ENCODE measurements at places on chromosomes 6 and 20.

GRCh38 chr6:35328108-35328723, 14.1 kb upstream of the PPARD start:
- no peak for DNase-seq

DNA sequence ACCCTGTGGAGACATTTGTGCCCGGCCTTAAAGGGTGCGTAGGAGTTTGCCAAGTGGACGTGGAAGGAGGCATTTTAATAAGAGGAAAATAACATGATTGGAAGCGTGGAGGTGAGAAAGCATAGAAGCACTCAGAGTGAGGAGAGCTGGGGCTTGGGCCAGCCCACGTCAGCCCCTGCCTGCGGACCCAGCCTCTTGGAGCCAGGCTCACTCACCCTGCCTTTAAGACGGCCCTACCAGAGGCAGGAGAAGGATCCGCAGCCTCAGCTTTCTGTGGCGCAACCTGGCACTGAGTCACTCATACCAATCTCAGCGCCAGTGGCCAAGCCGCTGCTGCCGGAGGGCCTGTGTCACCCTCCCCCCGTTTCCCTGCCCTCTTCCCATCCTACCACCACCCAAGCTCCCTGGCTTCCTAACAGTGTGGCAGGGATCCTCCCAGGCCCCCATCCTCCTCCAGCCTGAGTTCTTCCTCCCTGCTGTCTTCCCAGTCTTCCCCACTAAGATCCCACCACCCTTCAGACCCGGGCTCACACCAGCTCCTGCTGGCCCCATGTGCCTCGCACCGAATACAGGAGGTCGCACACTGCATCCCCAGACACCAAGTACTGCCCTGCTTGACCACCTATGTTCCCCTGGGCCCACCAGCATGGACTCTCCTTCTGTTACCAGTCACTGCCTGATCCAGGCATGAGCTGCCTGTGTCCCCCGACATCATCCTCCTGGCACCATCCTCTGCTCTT, 285.2 kb downstream of the UST start:
- DNase-seq = no peak

DNA sequence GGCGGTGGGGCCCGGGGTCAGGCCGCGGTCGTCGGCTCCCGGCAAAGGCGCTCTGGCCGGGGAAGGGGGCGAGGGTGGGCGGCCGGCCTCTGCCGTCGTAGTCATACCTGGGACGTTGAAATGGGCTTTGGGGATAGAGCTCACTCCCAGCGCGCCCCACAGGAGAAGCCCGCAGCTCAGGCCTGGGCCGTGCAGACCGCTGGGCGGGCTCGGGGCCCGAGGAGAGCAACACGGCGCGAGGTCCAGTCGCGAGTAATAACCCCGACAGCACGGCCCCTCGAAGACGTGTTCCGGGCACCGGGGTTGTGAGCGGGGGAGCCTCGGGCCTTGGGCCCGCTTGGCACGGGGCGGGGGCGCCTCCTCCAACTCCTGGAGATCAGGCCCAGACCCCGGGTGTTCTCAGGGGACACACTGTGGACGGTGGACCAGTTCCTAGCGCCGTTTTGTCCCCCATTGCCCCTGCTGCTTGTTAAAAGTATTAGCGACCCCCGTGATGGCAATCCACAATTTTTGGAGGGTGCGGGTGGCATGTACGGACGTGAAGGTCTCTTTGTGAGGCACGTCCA, 10.9 kb downstream of the FOXC1 start:
- no peak for DNase-seq

- DNase-seq = no peak
These were observed 131.3 kb upstream of the B3GAT2 start for GRCh38 chr6:71088166-71088565.

DNA sequence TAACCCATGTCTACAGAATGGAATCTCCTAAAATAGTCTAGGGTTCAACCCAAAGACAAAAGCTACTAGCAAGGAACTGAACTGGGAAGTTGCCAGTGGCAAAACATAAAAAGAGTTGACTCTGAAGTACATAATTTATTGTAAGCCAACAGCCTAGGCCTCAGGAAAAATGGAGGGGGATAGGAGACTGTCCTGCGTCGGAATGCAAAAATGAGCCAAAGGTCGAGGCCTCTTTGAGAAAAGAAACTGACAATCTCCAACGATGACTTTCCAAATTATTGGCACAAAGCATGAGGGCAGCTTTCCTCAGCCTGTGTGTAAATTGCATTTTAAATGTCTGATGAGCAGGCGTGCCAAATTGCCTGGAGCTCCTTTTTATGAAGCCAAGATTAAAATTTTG, 2.1 kb downstream of the COL12A1 start:
- no peak for DNase-seq

DNA sequence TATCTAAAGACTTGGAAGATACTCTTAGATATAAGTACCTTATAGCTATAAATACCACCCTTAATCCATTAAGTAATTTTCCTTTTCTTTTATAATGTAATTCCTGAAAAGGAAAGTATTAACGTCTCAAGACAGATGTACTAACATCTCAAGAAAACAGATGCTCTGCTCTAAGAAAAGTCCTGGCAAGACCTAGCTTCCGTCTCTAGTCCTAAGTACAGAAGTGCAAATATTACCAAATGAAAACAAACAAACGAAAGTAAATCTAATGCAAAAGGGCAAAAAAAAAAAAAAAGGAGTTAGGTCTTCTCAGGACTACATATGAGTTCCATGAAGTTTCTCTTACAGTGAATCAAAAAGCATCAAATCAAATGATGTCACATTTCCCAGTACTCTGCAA, 106.8 kb upstream of the PDE10A start:
- DNase-seq = no peak

DNA sequence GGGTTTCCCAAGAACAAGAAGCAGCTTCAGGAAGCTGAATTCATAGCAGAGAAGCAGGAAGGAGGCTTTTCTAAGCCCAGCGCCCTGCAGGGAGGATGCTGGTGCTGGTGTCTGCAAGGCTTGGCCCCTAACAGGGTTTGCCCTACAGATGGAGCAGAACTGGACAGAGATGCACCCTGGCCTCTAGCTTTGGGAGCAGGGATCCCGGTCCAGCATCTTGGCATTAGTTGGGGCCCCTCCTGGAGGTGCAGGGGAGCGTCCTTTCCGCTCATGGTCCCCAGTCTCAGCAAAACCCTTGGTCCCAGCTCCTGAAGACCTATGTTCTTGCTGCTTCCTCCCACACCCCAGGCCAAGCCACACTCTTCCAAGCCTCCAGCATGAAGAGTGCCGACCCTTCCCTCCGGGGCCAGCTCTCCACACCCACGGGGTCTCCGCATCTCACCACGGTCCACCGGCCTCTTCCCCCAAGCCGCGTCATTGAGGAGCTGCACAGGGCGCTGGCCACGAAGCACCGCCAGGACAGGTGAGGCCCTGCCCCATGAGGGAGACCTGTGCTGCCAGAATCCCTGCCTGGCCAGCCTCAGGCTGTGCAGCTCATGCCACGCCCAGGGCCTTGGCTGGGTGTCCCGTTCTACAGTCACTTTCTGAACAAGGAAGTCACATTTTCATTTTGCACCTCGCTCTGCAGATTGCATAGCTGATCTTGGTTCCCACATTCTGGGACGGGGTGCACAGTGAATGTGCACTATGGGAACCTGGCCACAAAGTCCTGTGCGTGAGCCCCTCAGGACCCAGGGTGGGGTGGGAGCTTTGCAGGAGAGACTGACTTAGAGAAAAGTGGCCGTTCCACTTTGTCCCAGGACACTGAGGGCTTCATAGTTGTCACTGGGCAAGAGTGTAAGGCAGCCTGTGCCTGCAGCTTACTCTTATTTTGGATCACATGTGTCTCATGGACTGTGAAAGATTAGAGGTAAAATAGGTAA, 160.2 kb downstream of the SYCP2 start:
- no peak for DNase-seq

DNA sequence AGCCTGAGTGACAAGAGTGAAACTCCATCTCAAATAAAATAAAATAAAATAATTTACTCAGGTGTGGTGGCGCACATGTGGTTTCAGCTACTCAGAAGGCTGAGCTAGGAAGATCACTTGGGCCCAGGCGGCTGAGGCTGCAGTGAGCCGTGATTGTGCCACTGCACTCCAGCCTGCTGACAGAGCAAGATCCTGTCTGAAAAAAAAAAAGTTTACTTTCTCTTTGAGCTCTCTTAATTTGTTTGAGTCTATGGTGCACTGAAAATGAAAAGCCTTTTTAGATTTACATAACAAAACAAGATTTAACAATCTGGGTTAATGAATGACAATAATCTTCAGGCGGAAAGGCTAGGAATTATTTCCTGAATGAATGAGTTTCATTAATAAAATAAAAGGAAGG, 23.3 kb upstream of the NHSL1 start:
- DNase-seq = no peak

DNA sequence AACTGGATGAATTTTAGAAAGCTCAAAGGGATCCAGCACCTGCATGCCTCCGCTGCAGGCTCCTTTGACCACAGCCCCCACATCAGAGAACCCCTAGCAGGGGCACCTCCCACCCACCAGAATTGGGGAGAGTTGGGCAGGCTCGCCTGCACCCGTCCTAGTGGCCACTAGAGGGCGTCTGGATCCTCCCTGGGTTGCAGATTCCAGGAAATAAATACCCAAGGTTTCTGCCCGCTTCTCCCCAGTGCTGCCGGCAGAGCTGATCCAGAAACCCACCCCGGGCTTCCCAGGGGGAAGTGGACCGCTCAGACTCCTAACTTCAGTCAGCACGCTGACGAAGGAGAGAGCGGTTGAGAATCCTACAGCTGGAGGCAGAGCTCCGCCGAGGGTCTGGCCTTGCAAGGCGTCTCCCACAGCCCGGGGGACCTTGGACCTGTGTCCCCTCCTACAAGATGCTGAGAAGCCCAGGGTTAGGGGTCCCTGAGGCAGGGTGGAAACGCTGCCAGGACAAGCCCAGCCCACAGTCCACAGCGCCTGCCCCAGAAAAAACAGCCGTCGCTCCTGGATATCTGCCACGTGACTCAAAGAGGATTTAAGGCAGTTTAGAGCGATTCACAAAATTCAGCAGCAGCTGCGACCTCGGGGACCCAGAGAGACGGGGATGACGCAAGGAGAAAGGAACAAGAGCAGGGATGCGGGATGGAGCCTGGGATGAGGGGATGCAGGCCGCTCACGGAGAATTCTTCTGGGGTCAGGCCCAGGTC, 32.6 kb upstream of the PHACTR3 start:
- peak; percentile 37 for DNase-seq

GRCh38 chr6:30686009-30686907, at the start of gene PPP1R18:
TSS of gene PPP1R18 (minus strand) at chr6:30686645. CDS start at chr6:30686018, 627 bp downstream.
- no peak for DNase-seq

DNA sequence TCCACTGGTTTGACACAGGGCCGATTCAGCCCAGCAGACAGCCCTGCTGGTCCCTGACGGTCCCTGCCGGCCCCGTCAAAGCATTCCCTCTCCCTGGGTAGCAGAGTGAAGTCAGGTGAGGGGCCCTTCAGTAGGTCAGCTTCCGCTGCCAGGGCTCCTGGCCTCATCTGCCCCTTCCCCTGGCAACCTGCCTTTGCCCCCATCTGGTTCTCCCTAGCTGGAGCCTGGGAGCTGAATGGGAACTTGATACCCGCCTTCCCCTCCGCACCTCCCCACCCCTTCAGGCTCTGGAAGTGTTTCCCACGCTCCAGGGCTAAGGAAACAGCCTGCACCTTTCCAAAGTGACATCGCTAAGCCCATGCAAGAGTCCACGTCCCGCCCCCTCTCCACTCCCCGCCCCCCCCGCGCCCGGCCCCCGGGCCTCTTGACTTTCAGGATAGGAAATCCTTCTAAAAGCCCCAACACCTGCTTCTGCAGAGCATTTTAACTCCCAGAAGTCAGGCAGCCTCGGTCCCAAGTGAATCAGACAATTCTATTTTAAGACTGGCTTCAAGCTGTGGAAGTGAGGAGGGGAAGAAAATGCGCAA, 53.3 kb downstream of the ISM1 start:
- no peak for DNase-seq

DNA sequence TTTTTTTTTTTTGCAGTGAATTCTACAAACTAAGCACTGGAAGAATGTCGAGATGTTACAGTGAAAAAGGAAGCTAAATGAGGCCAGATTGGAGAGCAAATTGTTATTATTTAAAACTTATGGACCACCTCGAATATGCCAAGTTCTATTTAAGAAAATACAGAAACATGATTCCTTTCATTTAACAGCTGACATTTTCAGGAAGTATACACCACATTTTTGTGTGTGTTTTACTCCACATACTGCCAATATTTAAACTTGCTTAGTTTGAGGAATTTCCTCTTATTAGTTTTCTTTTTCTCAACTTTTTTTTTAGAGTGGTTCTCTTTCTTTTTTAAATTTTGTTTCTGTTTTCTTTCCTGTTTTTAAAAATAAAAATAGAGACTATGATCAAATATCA, 37.0 kb upstream of the GCLC start:
- DNase-seq = no peak

DNA sequence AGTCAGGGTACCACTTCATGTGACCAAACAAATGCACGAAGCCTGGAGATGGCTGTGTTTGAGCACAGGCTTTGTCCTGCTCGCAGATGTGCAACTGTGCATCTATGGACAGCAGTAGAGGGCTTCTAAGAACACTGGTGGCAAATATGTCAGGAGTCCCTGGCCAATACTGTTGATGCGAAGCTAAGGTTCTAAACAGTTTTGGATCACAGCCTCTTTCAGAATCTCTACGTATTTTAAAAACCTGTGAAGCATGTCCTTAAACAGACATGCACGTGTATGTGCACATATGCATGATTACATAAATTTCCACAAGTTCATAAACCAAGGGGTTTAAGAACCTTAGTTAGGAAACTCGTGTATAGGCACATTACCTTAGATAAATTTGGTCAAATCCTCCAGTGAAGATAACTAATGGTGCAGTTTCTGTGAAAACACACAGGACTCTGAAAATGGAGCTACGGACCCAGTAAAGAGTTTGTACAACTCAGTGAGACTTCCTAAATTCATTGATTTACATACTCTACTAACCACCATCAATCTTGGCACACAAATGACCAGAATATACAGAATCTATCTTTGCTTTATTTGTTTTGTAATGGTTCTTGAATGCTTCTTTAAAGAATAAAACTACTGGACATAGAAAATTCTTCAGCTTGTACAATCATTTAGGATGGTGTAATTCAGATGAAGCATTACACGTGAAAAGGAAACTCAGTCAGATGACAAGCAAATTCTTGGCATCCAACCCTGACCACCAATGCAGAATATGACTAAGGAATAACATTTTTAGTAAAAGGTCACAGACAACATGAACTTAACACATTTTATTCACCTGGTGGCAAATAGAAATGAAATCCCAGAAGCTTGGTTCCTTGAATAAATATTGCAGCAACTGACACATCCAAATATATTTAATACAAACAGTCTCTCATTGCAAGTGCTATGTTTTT, 27.4 kb downstream of the KCNQ5 start:
- DNase-seq = no peak

GRCh38 chr6:118372413-118372812, 175.7 kb upstream of the PLN start:
- no peak for DNase-seq

Measured in NCI-H1930 (cell line).